Stimulated activated CD4-positive, alpha-beta T cell treated with anti-CD3 and anti-CD28 coated beads, Interleukin-2, amount 100 ng/mL, for 4 hours (primary cell): ENCODE measurements at places on chromosomes 13 and 19.

DNA sequence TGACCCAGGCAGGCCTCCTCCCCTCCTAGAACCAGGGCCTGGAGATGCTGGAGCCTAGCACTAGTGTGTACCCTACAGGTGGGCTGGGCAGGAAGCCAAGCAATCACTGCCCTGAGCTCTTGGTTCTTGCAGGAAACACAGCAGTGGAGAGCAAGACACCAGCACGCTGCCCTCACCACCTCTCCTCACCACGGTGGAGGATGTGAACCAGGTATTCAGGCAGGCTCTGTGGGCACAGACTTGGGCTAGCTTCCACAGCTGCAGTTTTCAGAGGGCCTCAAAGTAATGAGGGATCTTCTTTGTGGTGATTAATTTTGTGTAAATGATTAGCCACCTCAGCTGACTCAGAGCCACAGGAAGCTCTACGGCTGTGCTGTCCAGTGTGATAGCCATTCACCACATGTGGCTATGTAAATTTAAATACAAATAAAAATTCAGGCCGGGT lies 13.6 kb upstream of the GPI start:
- DNase-seq = no peak

DNA sequence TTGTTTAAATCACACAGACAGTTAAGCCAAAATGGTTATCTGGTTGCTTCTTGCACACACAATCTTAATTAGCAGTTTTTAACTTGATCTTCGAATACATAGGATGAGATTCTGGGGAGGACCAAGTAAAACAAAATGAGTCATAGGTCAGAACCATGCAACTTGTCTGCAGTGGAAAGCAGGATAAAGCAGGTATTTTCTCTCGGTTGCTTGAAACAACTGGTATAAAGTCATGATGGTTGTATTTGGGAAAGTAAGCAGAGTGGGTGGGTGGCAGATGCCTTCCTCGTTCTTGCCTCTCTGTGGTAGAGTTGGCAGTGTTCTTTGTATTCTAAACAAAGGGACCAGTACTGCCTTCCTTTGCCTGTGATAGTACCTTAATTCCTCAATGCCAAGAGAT lies 167.0 kb downstream of the COG6 start:
- DNase-seq = no peak

DNA sequence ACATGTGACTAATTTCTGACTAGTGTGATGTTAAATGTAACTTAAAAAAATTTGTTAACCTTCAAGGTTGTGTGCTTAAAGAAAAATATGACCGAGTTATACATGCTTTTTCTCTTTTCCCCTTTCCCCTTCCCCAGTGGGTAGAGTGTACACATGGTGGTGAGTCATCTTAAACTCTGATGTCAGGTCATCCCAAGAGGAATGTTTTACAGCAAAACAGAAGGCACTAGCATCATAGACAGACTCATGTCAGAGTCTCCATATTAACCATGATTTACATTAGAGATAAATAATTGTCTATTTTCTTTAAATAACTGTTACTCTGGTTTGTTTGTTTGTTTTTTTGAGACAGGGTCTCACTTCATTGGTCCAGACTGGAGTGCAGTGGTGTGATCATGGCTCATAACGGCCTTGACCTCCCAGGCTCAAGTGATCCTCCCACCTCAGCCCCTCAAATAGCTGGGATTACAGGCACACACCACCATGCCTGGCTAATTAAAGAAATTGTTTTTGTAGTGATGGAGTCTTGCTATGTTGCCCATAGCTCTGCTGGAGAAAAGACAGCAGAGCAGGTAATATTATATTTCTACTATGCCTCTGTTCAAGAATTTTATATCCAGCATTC lies 160.4 kb upstream of the PCDH9 start:
- no peak for DNase-seq

GRCh38 chr19:12350890-12351197 lies 14.6 kb downstream of the ZNF442 start:
- DNase-seq = no peak

DNA sequence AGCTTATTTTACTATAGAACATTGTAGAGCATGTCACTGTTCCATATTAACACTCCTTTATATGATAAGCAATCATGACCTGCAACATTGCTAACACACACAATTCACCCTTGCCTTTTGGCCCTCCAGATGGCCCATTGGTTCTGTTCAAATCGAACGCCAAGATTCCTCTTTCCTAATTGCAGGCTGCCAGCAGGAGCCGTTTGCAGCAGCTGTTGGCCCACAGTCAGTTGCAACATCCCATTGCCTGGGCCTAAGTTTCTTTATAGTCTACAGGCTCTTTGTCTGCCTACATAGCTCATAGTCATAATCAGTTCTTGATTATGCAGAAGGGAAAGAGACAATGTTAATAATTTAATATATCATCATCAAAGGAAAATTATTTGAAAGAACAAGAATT lies 37.6 kb downstream of the KCTD12 start:
- DNase-seq = no peak

- no peak for DNase-seq
These were observed 6.0 kb downstream of the KANK2 start for GRCh38 chr19:11191273-11191755.

DNA sequence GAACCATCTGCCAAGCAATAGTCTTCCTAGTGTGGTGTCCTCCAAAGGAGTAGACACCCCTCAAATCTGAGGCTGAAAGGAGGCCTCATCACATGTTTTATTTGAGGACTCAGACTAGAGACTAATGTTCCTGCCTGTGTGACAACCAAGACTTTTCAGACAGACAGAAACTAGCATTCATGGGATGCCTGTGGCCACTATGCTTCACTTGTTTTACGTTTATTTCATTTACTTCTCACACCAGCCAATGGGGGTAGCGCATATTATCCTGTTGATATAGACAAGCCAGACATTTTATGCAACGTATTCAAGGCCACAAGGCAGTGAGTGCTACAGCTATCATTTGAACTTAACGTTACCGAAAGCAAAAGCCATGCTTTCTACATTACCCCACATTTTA lies 391.7 kb upstream of the HTR2A start:
- DNase-seq = no peak

- DNase-seq = no peak
These were observed 310.6 kb upstream of the MIR17HG start for GRCh38 chr13:91036886-91037285.

DNA sequence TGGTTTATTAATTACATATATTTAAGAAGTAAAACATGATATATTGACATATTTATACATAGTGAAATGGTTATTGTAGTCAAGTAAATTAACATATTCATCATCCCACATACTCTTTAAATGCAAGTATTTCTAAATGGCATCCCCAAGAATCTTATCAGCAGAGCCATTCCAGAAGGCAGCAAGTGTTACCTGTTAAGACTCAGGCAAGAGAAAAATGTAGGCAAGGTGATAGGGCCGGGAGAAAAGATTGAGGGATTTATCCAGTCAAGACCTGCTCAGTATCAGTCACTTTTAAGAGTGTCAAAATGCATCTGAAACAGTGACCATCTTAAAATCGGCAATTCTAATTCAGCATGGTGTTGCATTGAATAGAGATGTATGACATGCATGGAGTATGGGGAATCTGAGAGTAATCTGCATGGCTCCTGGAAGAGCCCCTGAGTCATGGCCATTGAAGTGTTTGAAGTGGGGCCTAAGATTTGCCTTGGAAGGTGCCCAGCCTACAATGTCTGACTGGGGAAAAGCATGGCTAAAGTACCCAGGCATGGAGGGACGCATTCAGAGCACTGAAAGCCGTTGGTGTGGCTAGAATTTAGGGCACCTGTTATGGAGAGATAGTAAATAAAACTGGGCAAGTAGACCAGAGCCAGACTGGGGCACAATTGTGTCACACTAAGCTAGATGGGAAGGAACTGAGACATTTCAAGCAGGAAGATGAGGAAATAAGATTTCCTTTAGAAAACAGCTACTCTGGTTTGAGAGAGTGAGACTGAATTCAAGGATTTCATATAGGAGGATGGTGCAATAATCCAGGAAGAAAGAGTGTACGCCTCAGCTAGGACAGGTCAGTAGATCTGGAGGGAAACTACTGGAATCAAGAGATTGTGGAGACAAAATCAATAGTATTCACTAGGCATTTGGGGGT lies 25.0 kb upstream of the C1QTNF9B start:
- DNase-seq = no peak

DNA sequence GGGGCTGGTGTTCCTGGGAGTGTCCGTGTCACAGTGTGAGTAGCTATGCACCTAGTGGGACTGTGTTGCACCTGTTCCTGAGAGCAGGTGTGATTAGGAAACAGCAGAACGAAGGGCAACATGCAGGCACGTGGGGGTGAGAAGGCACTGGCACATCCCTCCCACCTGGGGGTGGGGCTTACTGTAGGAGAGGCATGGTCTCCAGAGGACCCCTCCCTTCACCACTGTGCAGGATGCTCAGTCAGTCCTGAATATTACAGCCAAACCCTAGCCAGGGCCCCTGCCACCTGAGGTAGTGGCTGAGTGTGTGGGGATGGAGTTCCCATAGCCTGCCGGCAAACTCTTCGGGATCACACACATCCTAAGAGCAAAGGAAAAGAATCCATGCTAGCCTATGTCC lies 99.2 kb downstream of the ZDHHC20 start:
- DNase-seq = no peak

DNA sequence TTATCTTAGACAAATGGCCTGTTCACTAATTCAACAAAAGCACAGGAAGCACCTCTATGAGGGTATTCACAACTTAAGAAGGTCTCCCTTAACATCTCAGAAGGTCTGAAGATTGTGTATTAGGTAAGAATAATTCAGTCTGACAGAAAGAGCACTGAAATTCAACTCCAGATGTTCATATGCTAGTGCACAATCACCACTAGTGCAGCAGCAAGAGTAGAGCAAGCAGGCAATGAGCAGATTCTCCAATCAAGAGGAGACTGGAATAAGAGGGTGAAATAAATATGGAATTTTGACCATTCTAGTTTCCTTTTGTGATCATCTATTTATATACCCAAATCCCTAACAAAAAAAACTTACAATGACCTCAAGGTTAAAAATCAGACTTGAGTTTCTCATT lies 52.0 kb downstream of the MPHOSPH8 start:
- DNase-seq = no peak

GRCh38 chr19:34254698-34255432 lies 511 bp downstream of the GARRE1 start:
- no peak for DNase-seq

- DNase-seq = peak; percentile 68
These were observed 12.8 kb downstream of the RGCC start for GRCh38 chr13:41470196-41470595.

DNA sequence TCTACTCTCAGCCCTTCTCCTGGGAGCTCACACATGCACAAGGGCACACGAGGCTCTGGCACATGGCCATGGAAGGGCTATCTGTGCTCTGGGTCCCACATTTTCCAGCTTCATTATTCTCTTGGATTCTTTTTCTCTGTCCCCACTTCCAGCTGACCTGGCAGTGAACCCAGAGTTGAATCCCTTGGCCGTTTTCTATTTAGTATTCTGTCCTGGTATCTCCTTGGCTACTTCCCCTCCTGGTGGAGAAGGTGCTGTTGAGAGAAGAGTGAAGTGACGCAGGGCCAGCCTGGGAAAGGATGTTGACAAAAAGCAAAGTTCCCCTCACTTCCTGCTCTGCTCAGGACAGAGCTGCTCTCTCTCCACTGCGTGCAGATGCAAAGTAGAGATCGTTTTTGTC lies 303.1 kb downstream of the IRS2 start:
- no peak for DNase-seq

- no peak for DNase-seq
These were observed 692.7 kb downstream of the UQCRFS1 start for GRCh38 chr19:28519952-28520861.

DNA sequence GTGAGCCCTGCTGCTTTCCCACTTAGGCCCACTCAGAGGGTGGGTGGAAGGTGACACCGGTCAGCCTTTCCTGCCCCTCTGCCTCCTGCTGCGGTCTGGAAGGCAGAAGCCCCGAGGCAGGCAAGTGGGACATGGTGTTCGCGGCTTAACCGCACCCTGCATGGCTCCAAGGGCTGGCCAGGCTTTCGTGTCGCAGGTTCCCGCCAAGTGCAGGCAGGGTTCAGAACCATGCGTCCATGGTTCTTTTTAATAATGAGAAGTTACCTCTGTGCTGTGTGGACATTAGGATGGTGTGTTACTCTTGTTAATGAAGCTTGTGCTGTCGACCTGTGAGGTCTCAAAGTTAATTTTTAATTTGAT lies 986 bp downstream of the DGKH start:
- DNase-seq = no peak

DNA sequence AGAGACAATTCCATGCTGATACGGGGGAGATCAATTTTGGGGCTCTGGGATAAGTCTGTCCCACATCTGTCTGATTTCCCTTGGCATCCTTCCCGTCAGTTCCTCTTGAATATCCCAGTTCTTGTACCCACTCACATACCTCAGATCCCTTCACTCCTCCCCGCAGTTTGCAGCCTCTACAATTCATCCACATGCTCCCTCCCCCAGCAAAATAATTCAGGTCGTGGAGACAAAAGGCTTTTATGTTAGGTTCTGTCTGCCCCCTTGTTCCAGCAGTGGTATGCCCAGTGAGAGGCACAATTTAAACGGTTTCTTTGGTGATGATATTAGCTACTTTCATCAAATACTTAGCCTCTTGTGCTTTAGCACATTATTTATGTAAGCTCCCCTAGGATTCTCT lies 9.6 kb downstream of the RPS16 start:
- DNase-seq = no peak

- no peak for DNase-seq
These were observed 17.3 kb upstream of the OXGR1 start for GRCh38 chr13:97011446-97012131.

GRCh38 chr19:3653865-3654513 lies 27.4 kb upstream of the CACTIN start:
- DNase-seq = no peak

- DNase-seq = no peak
These were observed 5.9 kb upstream of the CACNG7 start for GRCh38 chr19:53903055-53903680.

DNA sequence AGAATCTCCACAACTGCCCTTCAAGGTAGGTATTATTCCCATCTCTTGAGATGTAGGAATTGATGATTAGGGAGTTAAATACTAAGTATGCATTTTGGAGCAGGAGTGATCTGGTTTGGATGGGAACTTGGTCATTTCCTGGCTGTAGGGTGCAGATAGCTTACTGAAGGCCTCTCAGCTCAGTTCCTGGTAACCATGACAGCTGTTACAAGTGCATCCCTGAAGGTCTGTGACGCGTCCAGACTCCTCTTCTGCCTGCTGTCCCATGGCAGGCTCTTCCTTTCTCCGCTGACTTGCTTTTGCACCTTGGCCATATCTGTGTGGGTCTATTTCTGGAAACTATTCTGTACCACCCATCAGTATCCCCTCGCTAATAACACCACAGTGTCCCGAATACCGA lies 387.8 kb downstream of the ZNF536 start:
- DNase-seq = no peak

GRCh38 chr13:34926508-34926907 lies 15.6 kb upstream of the NBEA start:
- no peak for DNase-seq

DNA sequence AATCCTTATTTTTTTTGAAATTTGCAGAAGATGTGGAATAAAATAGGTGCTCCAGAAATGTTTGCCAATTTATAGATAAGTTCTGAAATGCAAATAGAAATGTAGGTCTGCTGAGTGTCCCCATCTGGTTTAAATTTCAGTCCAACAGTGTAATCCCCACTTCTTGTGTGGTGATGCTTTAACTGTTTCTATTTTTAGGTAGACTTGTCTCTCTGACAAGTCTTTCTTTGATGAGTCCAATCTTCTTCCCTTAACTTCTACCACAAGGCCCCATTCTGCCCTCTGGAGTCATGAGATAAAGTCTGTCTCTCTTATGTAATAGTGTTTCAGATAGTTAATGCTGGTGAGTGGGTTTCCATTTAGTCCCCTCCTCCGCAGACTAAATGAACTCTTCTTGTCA lies 390.4 kb downstream of the RFC3 start:
- DNase-seq = no peak

GRCh38 chr19:398719-399118 lies 10.2 kb downstream of the C2CD4C start:
- no peak for DNase-seq
